NCI-H2107 (cell line): ENCODE measurements at places on chromosomes 5 and 9.

GRCh38 chr9:8304720-8305119 lies 505.1 kb upstream of the DMAC1 start:
- no peak for DNase-seq

GRCh38 chr5:126939887-126940286 lies 90.5 kb downstream of the MARCHF3 start:
- no peak for DNase-seq

- peak; percentile 34 for DNase-seq
These were observed 99.3 kb downstream of the CDK5RAP2 start for GRCh38 chr9:120480707-120481106.

GRCh38 chr9:36092509-36093215 lies 43.9 kb upstream of the GLIPR2 start:
- no peak for DNase-seq

DNA sequence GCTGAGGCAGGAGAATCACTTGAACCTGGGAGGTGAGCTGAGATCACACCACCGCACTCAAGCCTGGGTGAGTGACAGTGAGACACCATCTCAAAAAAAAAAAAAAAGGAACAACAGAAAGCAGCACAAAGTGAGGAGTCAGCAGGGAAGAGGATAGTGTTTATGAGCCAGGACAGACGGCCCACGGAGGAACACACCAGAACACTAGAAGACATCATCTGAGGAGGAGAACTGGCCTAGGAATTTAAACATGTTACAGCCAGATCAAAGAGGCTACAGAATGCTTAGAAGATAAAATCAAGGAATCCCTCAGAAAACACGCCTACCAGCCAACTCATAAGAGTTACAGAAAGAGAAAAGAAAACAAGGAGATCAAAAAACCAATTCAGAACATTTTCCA lies 12.2 kb downstream of the UBAC1 start:
- DNase-seq, result no peak

DNA sequence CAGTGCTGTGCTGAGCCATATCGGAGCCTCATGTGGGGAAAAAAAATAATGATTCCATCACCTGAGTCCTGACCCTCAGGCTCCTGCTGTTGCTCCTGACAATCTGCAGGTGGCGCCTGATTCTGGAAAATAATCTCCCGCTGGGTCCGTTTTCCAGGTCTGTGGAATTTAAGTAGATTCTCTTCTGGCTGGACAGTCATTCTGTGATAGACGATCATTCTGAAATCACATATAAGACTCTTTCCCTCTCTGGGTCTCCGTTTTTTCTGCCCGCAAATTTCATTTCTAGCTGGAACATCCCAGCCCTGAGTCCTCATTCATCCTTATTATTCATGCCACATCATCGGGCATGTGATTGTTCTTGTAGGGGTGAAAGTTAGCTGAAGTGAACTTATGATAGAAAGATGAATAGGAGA lies 22.1 kb upstream of the STXBP1 start:
- peak; percentile 66 for DNase-seq

GRCh38 chr9:93682155-93682968 lies 106.0 kb downstream of the PHF2 start:
- DNase-seq, result peak; percentile 54

GRCh38 chr5:125044491-125045282 lies 298.2 kb upstream of the ZNF608 start:
- no peak for DNase-seq

- no peak for DNase-seq
These were observed 20.5 kb downstream of the ADRA1B start for GRCh38 chr5:159936686-159937329.

GRCh38 chr9:97562542-97562941 lies 61.1 kb downstream of the TMOD1 start:
- no peak for DNase-seq

DNA sequence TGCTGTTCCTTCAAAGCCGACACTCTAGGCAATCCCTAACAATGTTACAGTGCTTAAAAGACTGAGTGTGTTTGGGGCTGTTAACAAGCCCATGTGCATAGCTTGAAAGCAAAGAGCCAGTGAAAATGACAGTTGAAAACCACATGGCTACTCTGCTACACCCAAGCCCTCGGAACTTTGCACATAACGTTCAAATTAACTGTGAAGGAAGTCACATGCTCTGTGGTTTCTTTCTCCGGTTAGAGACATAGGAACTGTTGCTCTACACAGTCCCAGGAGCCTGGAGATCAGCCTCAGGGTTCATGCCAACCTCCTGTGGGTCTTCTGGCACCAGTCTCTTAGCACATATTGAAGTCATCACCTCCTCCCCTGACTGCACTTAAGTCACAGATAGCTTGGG lies 51.1 kb downstream of the C9orf152 start:
- no peak for DNase-seq

DNA sequence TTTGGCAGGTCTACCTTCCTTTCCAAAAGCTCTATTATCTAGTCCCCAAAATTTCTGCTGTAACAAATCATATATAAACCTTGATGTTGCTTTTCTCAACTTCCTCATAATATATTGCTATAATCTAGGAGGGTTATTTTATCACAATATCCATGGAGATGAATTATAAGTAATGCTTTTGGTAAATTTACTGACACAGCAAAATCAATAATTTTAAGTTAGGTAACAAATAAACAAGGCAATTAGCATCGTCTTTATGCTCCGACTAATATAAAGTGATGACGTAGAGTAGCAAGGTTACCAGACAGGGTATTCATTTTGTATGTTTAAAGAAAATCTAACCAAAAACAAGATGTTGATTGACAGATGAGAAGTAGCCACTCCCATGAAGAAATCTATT lies 132.3 kb upstream of the ST8SIA4 start:
- DNase-seq, result no peak

DNA sequence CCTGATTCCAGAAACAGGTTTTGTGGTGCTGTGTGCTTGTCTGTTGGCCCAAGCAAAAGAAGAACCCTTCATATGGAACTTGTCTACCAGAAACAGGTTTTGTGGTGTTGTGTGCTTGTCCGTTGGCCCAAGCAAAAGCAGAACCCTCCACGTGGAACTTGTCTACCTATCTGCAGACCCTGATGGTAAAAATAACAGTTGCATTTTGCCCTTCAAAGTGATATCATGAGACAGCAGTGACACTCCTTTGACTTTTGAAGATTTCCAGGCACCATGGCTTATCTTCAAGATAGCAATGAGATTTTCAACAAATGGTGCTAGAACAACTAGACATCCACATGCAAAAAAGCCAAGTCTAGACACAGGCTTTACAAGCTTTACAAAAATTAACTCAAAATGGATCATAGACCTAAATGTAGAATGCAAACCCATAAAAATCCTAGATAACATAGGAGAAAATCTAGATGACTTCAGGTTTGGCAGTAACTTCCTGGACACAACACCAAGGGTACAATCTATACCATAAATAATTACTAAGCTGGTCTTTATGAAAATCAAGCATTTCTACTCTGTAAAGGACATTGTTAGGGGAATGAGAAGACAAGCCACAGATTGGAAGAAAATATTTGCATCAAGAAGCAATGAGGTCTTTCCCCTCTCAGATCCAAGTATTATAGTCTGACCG lies 16.8 kb downstream of the MACROH2A1 start:
- DNase-seq, result no peak

DNA sequence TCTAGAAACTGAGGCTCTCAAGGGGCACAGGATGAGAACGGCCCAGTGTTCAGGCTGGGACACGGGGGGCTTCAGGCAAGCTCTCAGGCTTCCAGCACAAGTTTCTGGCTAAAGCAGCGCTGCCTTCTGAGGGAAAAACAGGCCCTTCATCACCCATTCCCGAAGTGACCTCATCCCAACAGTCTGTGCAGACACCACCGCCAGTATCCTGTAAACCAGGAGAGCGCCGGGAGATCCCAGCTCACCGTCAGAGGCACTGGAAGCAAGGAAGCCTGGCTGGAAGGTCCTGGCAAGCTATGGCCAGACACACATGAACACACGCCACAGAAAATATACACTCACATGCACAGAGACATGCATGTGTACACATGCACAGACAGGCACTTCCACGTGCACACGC lies 8.8 kb downstream of the SLC12A7 start:
- DNase-seq, result no peak

DNA sequence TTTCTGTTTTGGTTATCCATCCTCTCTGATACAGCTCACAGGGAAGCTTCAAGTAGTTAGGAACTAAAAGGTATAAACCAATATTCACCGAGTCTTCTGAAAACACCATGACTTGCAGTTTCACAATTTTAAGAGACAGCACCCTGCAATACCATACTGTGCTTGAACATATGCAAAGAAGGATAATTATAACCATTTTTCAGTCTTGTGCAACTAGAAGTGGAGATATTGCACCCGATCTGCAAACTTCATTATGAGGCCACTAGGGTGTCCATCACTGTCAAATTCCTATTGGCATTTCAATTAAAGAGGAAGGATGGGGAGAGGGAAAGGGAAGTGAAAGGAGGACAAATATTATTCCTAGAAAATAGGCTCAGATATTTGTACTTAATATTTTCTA lies 32.4 kb upstream of the CEP120 start:
- DNase-seq, result no peak

GRCh38 chr9:126698756-126699155 lies 85.0 kb downstream of the LMX1B start:
- no peak for DNase-seq

GRCh38 chr5:6321078-6321477 lies 57.3 kb downstream of the MED10 start:
- no peak for DNase-seq

DNA sequence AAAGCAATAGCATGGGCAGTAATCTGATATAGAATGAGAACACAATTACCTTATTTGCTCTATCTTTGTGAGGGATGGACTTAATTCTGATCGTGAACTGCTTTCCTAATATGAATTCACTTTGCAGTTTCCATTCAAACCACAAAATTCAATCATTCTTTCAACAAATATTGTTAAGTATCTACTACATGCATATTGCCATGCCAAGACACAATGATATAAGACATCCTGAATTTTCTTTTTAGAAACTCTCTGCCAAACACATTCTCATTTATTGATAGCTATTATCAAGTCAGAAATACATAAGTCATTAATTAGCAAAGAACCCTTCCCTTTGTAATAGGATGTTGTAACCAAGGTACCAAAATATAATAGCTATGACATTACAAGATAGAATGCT lies 121.6 kb upstream of the TARS1 start:
- DNase-seq, result no peak

- DNase-seq, result no peak
These were observed 4.5 kb downstream of the LSM11 start for GRCh38 chr5:157747766-157748700.

- DNase-seq, result peak; percentile 69
These were observed 405.4 kb downstream of the DMAC1 start for GRCh38 chr9:7394002-7394774.

GRCh38 chr9:35452481-35452880 lies 37.4 kb upstream of the RUSC2 start:
- no peak for DNase-seq

DNA sequence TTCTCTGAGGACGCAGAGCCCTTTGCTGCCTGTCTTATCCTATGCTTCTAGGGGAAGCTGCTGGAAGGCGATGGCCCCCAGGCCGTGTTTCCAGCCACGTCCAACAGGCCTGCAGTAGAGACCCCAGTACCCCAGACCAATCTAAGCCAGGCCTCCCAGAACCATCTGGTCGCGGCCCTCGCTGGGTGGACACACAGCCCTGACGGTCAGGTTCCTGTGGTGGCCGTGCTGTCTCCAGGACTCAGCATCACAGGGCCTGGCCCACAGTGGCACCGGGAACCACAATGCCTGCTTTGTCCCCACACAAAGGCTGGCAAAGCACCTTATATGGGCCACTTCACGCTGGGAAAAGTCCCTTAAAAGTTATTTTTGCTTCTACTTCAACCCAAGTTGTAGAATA lies 44.5 kb downstream of the SEMA4D start:
- no peak for DNase-seq

DNA sequence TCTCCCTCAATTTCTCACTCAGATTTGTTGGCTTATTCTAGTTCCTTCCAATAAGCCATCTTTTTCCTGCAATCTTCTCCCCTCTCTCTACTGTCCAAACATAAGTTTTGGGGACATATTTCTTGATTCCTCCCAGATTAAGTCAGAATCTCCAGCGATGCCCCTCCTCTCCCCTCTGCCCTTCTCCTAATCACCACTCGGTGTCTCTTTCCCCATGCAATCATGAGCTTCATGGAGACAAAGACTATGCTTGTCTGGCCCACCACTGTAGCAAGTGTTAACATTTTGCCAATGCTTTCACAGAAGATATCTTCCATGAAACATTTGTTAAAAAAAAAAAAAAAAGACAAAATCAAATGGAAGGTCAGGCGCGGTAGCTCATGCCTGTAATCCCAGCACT lies 42.4 kb downstream of the PDE6A start:
- DNase-seq, result no peak

DNA sequence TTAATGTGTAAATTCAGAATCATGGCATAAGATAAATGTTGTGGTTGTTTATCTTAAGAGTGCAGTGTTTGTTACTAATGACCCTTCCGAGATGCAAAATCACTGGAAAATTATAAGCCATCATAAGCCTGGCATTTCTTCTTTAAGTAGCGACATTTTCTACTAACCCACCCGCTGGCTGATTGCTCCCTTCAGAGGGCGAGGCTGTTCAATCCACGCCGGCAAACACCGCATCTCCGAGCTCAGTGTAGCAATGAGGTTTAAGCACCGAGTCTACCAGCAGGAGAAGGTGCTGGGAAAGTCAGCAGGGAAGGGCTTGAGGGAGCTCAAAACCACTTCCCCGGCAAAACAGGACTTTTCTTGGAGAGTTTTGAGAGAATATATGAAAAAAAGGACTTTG lies 52.7 kb downstream of the AK8 start:
- no peak for DNase-seq

DNA sequence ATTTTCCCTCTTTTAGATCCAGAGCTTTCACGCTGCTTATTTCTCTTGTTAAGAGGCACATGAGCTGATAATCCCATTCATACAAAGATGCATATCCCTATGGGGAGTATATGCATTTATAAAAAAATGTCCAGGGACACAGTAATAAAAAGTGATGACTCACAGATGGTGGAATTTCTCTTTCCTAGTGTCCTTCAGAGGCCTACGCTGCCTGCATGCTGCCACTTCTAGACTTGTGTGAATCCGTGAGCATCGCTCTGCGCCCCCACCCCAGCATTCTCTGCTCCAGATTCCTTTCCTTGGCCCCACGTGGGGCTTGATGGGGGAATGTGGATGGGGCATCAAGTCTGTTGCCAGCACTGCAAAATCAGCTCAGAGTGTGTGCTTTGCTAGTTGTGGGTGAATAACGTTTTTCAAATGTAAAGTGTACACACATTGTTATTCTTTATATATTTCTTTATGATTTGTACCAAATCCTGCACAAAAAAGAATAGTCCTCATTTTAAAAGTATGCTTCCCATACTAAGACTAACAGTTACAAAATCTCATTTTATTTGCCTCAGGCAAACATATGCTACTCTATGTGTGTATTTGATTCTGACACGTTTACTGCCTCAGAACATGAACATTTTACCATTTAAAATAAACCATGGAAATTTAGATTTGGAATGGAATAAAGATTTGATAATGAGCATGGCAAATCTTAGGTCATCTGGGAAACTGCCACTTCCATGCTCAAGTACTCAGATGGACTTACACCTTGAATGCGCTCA lies 22.4 kb upstream of the RASGRF2 start:
- no peak for DNase-seq
